CD14-positive monocyte (primary cell): ENCODE measurements at places on chromosomes 1 and 21.
A peak's percentile ranks its signal among the peaks of the same experiment; 100 is the strongest.

DNA sequence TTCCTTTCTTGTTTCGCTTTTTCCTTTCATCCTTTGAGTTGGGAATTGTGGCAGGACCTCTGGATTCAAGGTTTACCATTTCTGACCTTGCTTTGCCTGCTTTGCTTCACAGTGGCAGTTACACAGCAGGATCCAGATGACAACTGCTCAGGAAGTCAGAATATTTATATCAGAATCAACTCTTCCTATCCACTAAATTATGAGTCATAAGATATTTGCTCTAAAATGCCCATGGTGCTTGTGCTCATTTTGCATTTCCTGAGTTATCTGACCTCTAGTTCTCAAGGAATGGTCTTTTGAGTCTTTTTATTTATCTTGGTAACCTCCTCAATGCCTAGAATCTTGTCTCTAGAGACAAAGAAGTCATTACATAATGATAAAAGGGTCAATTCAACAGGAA is 290.8 kb downstream of the LRRC7 start:
- DNase-seq = no peak

DNA sequence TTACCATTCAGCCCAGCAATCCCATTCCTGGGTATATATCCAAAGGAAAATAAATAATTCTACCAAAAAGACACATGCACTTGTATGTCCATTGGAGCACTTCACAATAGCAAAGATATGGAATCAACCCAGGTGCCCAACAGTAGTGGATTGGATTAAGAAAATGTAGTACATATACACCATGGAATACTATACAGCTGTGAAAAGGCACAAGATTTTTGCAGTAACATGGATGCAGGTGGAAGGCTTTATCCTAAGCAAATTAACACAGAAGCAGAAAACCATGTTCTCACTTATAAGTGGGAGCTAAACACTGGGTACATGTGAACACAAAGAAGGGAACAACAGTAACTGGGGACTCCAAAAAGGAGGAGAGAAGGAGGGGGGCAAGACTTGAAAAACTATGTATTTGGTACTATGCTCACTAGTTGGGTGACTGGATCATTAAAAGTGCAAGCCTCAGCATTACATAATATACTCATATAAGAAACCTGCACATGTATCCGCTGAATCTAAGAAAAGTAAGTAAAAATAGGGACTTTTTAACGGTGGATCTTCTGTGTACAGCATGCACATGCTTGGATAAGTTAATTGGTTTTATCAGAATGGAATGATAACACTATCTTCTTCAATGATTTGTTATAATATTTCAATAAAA is 3.9 kb upstream of the SHCBP1L start:
- no peak for DNase-seq

GRCh38 chr1:193070942-193071341 is 11.5 kb downstream of the RO60 start:
- DNase-seq = no peak

GRCh38 chr1:205505791-205506190 is 1.3 kb downstream of the CDK18 start:
- no peak for DNase-seq

- no peak for DNase-seq
Measured at GRCh38 chr1:6975331-6976043, 190.2 kb downstream of the CAMTA1 start.

DNA sequence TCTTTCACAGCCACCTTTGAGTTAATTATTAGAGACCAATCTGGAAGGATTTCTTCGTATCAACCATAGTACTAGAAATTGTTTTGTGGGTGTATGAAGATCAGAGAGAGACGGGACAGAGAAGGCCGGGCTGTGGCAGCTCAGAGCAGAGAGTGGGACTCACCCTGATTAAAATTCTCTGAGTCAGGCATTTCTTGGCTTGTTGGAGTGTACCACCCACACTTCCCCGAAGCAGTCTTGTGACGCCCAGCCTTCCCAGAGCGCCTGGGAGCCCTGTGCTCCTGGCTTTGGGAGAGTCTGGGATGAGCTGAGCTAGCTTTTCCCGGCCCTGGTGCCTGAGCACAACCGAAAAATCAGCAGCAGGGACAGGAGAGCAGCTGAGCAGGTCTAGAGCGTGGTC is 19.4 kb downstream of the PLEKHM2 start:
- DNase-seq = no peak

DNA sequence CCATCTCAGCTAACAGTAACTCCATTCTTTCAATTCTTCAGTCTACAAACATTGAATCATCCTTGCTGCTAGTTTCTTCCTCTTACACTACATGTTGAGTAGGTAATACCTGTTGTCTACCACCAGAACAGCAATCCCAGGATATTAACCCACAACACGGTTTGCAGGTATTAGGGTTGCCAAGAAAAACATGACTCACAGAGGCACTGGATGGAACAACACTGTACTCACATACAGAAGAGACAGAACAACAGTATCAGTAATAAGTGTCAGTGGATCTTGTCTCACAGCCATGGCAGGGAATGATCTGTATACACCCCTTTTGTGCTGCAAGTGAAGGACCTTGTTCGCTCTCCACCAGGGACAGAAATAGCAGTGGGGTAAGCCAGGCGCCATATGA is 212.1 kb downstream of the GPR52 start:
- no peak for DNase-seq

- no peak for DNase-seq
Measured at GRCh38 chr21:39518847-39519210, 67.1 kb downstream of the SH3BGR start.

DNA sequence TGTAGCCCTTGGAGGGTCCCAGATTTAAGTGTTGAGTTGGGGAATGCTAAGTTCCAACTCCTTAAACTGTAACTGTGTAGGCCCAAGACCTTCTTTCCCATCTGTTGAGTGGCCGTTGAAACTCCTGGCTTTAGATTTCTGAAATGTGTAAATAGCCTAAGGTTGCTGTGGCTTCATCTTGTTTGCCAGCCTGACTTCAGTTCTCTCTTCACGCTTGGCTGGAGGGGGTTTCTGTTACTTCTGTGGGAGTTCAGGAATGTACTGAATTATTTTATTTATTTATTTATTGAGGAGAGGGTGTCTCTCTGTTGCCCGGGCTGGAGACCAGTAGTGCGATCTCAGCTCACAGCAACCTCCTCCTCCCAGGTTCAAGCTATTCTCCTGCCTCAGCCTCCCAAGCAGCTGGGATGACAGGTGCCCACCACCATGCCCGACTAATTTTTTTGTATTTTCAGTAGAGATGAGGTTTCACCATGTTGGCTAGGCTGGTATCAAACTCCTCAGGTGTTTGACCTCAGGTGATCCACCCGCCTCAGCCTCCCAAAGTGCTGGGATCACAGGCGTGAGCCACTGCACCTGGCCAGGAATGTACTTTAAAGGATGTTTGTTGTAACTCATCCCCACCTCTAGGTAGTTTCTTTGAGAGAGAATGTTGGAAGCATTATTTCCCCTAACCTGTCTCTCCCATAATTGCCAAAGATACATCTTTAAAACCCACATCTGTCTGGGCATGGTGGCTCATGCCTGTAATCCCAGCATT is 5.9 kb downstream of the TTC39A start:
- DNase-seq = no peak

GRCh38 chr1:212915245-212916091 is 34.9 kb upstream of the VASH2 start:
- no peak for DNase-seq

DNA sequence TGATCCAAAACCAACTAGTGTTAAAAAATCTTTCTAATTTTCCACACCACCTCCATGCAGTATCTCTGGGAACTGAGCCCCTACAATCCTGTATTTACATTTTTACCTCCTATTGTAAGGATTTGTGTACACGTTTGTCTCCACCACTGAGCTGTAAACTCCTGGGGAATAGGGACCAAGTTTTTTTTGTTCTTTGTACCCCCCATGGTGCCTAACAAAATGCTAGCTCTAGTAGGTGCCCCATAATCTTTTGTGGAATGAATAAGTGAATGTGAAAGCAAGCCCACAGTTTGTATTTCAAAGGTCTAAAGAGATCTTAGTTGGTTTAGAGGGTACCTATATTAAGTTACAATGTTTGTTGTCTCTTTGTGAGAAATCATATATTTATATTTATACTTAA is 879 bp upstream of the WLS start:
- DNase-seq = no peak

- DNase-seq = peak; percentile 49
Measured at GRCh38 chr1:11851180-11851579, 3.6 kb upstream of the NPPA start.

GRCh38 chr1:18533259-18533658 is 52.5 kb downstream of the KLHDC7A start:
- no peak for DNase-seq
